NCI-H1105 treated with DMSO at 0.1 percent for 48 hours (cell line): ENCODE measurements at places on chromosomes 12 and 14.

GRCh38 chr12:46522071-46522470, 149.5 kb upstream of the SLC38A2 start:
- DNase-seq = no peak

- DNase-seq = no peak
These were observed 35.0 kb downstream of the FLRT2 start for GRCh38 chr14:85564841-85565527.

DNA sequence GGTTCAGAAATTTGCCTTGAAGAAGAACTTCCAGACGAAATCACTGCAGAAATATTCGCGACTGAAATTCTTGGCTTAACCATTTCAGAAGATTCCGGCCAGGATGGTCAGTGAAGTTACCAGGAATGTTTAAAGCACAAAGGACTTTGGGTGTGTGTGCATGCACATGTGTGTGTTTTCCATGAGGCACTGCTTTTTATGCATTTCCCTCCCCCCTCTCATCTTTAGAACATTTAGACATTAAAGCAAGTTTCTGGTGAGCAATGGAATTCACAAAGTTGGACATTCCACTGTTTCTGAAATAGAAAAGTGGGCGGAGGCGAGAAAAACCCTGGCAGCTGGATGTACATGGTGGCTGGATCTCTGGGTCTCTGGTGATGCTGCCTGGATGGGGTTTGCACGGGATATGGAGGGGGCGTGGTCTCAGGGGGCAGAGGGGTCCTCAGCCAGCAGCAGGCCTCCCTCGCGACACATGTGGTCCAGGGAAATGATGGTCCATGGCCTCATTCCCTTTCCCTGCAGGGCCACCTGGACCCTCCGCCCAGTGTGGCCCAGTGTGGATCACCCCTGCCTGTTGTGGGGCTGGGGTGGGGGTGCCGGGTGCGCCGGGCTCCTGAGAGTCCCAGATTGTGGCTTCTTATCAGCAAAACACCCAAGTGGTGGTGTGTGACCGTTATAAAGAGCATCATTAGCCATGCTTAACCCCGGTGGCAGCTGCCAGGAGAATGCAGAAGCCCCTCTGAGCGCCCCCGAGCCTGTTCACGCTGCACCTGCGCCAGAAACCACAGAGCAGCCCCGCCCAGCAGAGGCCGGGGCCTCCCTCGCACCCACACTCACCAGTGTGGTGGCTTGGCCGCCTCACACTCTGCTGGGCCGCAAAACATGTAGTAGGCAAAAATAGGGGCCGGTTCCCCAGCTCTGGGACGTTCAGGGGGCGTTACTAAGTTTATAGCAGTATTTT, 17.8 kb upstream of the BCL7A start:
- DNase-seq = no peak

DNA sequence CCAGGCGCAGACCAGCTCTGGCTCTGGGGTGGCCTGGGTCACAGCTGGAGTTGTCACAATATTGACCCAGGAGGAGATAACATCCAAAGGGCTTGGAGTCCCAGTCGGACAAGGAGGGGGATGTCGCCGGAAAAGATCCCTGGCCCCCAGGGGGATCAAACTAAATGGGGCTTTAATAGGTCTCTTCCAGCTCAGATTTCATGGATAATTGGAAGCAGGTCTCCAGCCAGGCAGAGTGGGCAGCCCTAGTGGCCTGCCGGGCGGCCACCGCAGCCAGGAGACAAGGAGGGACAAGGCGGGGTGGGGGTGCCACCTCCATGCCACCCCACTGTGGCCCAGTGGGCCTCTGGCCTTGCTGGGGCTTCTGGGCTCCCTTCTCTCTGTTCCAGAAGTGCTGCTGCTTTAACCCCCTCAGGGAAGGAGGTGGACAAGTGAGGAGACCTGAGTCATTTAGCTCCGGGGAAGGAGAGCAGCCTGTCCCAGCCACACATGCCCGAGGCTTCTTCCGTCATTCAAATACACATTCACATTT, 23.1 kb upstream of the PGF start:
- DNase-seq = no peak

- DNase-seq = no peak
These were observed 158.9 kb downstream of the GPR65 start for GRCh38 chr14:88163731-88164255.
